ENCODE measurements at places on chromosomes 12 and 14. TPM values are rescaled to one million over a fixed set of nuclear protein-coding genes. Genes with fewer than 3 reads are reported as not detected.

Gene MAP1LC3B2
- total RNA-seq = 2.5 TPM

Gene ITGB7
- 7.4 TPM for total RNA-seq

Gene OTX2
- total RNA-seq = not detected

Gene ITPK1
- total RNA-seq = 47.5 TPM

- DNase-seq = no peak
Measured at GRCh38 chr14:91827746-91828145, 39.6 kb downstream of the TC2N start.

DNA sequence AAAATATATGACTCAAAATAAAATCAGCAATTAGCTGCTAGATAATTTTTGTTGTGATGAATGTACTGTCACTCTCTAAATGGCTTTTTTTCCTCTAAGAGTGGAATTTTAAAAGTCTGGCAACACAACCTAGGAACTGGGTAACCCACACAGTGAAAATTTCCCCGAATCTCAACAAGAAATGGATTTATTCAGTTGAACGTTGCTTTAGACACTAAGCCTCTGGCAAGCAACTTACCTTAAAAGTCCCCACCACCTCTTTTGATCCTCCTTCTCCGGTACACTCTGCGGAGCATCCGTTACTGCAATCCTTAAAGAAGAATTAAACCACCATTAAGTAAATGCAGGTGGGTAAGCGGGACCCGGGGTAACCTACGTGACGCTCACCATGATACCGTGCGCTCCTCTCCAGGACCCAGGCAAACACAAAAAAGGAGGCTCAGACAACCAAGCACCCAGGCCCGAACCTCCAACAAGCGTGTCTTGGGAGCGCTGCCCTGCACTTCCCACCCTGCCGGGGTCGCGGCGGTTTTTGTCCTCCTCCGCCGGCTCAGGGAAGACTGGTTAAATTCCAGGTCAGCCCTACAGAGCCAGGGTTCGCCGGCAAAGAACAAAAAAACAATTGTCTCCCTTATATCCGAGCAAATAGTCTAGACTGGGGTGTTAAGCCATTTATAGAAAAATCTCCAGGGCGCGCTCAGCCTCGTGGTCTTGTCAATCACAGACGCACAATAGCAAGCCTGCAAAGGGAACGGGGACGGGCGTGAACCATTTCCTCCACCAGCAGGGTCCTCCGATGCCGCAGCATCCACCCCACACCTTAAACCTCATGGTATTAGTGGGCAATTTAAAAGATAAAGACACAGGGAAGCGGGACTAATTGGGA lies 47.1 kb downstream of the BCAT1 start:
- DNase-seq = no peak

DNA sequence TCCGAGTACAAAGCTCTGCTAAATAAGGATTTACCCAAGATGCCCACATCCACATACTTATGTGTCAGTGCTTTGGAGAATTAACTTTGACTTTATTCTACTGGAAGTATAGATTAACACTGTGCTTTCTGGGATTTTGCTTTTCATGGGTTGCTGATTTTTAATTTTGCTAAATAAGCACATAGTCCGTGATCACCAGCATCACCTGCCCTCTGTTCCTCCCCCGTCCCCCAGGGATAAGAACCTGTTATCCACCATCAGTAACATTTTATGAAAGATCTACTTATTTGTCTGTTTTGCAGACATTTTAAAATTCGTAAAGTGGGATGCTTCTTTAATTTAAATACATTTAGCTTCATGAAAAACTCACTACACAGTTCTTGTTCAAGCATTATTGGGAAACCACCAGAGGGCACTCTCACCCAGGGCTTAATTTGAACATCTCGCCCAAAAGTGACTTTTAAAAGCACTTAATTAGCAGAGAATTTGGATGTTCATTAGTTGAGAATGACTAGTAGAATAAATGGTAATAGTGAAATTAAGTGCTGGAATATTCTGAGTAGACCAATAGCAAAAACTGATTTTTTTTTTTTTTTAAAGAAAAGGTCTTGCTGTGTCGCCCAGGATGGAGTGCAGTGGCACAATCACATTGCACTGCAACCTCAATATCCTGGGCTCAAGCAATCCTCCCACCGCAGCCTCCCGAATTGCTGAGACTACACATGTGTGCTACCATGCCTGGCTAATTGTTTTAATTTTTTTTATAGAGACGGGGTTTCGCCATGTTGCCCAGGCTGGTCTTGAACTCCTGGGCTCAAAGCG lies 35.7 kb downstream of the MRPL42 start:
- no peak for DNase-seq

- DNase-seq = no peak
Measured at GRCh38 chr12:101799774-101800173, 31.0 kb downstream of the GNPTAB start.

GRCh38 chr12:126856958-126857357 lies 1410.0 kb upstream of the TMEM132C start:
- no peak for DNase-seq

DNA sequence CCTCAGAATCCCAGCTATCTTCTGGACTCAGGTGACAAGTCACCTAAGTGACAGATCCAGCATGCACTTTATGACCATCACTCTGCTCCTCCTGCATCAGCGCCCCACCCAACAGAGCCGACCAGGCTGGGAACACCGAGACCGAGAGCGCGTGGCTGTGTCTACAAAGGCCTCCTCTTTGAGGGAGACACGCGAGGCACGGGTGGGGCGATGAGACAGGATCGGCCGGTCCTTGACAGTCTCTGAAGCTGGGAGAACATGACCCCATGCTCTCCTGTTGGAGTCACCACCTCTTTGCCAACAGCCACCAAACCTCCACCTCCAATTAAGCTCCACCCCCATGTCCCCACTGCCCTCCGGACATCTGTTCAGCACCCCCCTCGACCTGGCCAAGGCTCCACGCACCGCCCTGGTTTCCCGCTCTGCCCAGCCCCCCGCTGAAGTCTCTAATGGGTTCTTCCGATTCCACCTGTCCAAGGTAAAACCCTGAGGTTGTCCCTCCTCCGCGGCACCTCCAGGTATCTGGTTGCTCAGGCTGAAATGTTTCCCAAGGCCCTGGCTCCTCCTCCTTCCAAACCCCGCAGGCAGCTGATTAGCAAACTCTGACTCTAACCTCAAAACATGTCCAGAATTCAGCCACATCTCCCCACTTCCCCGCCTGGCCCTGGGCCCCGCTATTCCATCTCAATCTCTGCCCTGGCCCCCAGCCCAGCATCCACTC lies 31.5 kb downstream of the HSP90AA1 start:
- DNase-seq = no peak

- no peak for DNase-seq
Measured at GRCh38 chr14:103096387-103096786, 1.9 kb downstream of the EXOC3L4 start.
